CD4-positive, alpha-beta T cell treated with Interleukin-15 for 1 hour (primary cell): ENCODE measurements at places on chromosomes 13 and 19.

GRCh38 chr13:21739771-21740170 lies 68.9 kb downstream of the FGF9 start:
- no peak for DNase-seq

DNA sequence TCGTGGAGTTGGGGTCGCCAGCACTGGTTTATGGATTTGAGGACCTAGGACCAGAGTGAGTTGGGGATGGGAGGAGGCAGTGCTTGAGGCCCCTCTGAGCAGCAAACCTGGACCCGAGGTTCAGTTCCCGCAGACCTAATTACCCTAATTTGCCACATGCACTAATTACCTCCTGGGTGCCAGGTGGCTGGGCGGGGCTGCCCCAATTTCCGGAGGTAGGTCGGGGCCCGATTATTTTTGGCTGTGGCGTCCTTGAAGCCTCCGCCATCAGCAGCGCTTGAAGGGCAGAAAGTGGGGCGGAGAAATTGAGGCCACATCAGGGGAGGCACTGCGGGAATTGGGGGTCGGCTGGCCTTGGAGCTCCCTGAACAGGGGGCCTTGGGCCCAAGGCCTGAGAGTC lies 5.9 kb upstream of the HOMER3 start:
- no peak for DNase-seq

- DNase-seq: no peak
Observed at GRCh38 chr13:84129966-84130365, 247.7 kb upstream of the SLITRK1 start.

- no peak for DNase-seq
Observed at GRCh38 chr19:29318581-29318980, 105.6 kb upstream of the UQCRFS1 start.

DNA sequence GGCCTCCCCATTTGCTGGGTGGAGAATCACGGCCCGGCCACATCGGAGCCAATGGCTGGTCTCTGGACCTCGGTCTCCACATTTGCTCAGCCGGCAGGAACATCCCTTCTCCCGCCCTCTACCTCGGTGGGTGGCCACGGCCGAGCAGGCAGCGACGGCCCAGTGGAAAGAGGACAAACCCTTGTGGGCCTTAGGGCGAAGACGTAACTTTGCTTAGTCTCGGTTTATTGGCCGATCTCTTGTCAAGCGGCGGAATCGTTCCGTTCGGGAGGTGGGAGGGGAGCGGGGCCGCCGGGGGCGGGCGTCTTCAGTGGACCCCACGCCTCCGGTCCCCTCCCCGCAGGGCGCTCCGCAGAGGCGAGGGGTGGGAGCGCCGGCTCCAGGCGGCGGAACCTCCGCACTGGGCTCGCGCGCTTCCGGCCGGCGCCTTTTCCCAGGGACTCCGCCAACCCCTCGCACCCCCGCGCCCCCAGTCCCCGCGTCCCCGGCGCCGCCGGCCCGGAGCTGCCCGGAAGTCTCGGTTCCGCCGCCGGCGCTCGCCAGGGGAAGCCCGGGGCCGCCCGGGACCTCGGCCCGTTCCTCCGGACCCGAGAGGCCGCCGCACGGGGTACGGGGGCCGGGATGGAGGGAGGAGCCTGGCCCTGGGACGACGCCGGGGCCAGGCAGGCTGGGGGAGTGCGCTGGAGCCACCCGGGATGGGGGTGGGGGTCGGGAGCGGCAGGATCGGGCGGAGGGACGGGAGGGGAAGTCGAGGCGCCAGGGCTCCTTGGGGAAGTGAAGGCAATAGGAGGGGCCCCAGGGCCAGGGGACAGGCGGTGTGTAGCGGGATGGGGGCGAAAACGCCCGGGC lies at the start of gene ZNF580:
Gene ZNF580, plus strand, starts transcription at position 426 of the 849 bp plus-strand sequence. CDS start 1,507 bp downstream, outside the sequence.
- peak; percentile 46 for DNase-seq

DNA sequence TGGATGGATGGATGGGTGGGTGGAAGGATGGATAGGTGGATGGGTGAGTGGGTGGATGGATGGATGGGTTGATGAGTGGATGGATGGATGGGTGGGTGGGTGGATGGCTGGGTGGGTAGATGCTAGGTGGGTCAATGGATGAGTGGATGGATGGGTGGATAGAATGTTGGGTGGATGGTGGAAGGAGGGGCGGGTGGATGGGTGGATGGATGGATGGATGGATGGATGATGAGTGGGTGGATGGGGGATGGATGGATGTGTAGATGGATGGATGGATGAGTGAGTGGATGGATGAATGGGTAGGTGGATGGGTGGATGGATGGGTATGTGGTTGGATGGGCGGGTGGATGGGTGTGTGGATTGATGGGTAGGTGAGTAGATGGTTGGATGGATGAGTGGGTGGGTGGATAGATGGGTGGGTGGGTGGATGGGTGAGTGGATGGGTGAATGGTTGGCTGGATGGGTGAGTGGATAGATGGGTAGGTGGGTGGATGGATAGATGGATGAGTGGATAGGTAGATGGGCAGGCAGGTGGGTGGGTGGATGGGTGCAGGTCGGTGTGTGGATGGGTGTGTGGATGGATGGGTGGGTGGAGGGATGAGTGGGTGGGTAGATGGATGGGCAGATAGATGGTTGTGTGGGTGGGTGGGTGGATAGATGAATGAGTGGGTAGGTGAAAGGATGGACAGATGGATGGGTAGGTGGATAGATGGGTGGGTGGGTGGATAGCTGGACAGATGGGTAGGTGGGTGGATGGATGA lies 4.4 kb upstream of the SHC2 start:
- no peak for DNase-seq

GRCh38 chr19:57719901-57720519 lies 7.4 kb downstream of the ZNF671 start:
- no peak for DNase-seq

DNA sequence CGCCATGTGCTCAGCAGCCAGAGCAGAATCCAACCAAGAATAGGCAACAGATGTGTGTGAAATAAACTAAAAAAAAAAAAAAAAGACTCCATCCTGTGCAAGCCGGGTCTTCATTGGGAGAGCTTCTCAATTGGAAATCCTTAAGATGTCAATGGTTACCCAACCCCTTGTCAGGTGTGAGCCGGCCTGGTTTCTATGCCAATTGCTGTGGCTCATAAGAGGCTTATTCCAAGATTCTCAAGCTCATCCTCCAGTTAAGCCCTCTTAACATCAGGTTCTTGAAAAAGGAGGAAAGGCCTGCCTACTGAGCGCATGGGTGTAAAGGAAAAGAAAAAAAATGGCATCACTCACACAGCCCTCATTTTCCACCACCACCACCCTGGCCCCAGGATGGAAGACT lies 1084.6 kb downstream of the UQCRFS1 start:
- no peak for DNase-seq

DNA sequence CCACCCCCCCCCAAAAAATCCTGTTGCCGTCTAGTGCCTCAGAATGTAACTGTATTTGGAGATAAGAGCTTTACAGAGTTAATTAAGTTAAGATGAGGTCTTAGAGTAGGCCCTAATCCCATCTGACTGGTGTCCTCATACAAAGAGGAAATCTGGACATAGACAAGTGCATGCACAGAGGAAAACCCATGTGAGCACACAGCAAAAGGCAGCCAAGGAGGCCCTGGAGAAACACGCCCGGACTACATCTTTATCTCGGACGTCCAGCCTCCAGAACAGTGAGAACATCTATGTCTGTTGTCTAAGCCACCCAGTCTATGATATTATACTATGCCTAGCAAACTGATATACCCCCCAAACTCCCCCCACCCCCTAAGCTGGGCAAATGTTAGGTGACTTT lies 193.8 kb downstream of the KATNAL1 start:
- DNase-seq: no peak

GRCh38 chr13:93709506-93710244 lies 483.1 kb downstream of the GPC6 start:
- no peak for DNase-seq

- no peak for DNase-seq
Observed at GRCh38 chr19:35117116-35117515, 1.5 kb downstream of the FXYD3 start.

DNA sequence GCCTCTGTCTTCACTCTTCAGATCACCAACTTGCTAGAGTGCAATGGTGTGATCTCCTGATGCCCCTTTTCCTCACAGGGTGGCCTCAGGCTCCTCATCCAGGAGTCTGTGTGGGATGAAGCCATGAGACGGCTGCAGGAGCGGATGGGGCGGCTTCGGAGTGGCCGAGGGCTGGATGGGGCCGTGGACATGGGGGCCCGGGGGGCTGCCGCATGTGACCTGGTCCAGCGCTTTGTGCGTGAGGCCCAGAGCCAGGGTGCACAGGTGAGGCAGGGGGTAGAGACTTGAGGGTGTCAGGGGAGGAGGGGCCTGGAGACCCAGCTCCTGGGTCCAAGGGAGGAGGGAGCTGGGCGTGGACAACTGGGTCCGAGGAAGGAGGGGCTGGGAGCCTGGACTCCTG lies 9.5 kb downstream of the ALDH16A1 start:
- DNase-seq: no peak

DNA sequence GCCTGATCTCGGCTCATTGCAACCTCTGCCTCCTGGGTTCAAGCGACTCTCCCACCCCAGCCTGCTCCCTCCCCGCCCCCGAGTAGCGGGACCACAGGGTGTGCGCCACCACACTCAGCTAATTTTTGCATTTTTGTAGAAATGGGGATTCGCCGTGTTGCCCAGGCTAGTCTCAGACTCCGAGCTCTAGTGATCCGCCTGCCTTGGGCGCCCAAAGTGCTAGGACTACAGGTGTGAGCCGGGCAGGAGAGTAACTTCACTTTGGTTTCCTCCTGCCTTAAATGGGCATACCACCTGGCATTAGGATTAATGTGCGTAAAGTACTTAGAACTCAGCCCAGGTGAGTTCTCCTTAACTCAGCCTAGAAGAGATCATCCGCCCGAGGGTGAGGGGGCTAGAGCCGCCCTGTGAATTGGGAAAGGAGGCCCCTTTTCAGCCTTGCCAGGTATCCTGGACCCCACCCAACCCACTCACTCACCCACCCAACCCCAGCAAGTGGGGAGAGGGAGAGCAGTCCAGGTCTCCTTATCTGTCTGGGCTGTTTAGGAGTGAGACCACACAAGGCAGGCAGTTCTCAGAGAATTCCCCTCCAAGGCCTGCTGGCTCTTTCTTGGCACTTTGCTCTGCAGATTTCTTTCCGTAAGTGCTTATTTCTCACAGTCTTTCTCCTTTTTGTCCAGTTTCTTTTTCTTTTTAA lies 1.2 kb upstream of the ZFP36 start:
- DNase-seq: peak; percentile 55

DNA sequence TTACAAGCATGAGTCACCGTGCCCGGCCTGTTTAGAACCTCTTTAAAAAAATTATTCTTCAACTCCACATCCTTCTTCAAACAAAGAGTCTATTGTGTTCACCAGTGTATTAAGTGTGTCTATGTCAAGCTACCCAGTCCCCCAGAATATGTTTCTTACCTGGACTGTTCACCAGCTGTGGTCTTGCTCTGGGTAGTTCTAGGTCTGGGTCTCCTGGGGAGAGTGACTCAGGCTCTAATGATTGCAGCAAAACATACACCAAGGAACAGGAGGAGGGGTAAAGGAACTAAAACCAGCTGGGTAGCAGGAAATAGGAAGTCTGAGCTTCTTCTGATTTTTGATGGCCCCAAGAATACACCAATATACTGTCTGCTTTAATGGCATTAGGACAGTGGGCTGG lies at the start of gene FPR1:
Gene FPR1, minus strand, starts transcription at position 224 of the 400 bp plus-strand sequence. CDS start 4,884 bp downstream, outside the sequence.
- peak; percentile 55 for DNase-seq

- no peak for DNase-seq
Observed at GRCh38 chr13:110771194-110771593, 57.7 kb downstream of the ING1 start.

DNA sequence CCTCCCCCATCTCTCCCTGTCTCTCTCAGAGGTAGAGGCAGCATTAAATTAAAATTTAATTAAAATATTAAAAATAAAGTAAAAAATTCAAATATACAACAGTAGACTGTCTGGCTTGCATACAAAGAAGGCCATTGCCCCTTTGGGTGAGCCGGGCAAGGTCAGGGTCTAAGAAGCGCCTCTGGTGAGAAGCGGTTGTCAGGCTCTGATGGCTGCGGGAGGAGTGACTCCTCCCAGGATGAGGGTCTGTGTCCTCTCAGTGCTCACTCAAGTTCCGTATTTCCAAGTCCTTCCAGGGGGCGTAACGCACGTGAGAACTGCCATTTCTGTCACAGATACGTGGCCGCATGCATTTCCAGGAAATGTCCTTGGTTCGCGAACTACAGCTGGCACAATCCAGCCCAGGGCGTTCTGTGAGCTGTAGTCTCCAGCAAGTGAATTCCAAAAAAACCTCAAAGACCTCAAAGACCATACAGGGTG lies 737 bp upstream of the ZNF181 start:
- DNase-seq: no peak

GRCh38 chr13:28555096-28555495 lies 60.2 kb upstream of the FLT1 start:
- DNase-seq: no peak

DNA sequence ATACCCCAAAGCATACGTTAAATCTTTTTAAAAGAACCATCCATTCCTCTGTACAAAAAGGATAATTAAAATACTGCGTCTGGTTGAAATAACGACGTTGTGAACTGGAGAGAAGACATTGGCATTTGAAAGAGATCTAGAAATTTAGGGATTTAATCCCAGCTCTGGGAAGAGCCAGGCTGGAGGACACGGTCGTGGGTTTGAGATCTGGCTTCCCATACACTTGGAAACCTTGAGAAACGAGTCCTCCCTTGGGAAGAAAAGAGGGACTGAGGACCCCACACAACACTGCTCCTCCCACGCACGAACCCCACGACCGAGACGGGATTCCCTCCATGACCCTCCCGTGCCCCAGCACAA lies 625 bp downstream of the ZNF709 start:
- no peak for DNase-seq

GRCh38 chr19:38535212-38535611 lies 82.5 kb downstream of the MAP4K1 start:
- DNase-seq: no peak

DNA sequence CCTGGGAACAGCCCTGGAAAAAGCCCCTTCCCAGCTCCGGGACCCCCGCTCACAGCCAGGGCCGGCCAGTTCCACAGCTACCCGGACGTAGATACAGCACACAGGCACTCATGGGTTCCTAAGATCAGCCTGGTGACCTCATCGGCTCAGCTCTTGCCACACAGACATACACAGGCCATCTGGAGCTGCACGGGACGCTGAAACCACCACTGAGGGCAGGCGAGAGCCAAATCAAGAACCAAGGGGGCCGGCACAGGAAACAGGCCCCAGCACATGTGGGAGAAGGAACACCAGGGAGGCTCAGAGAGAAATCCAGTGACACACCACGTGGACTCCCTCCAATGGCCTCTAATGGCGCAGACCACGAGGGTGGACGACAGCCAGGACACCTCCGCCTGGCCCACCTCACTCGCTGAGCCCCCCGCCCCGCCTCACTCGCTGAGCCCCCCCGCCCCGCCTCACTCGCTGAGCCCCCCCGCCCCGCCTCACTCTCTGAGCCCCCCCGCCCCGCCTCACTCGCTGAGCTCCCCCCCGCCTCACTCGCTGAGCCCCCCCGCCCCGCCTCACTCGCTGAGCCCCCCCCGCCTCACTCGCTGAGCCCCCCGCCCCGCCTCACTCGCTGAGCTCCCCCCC lies 69.7 kb upstream of the C13orf46 start:
- peak; percentile 47 for DNase-seq

GRCh38 chr19:13573056-13573667 lies 66.9 kb upstream of the CACNA1A start:
- DNase-seq: no peak

DNA sequence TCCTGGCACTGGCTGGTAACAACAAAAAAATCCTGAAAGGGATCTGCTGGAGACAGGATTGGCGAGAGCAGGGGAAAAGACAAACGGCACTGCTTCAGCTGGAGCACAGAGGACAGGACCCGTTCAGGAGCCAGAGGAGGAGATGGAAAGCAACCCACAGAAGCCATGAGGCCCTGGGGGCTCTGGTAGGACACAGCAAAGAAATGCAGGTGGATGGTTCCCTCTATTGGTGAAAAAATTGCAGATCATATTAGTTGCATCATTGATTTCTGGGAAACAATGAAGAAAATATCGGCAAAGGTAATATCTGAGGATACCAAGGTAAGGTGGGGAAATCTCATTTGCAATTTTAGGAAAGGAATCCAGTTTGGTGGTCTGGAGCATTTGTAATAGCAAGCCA lies 25.7 kb upstream of the TPP2 start:
- no peak for DNase-seq
